ENCODE measurements at places on chromosomes 7 and 10.

- DNase-seq: no peak
Measured at GRCh38 chr7:44650772-44651171, 44.3 kb downstream of the OGDH start.

- DNase-seq: no peak
Measured at GRCh38 chr7:95472581-95473161, 13.1 kb upstream of the ASB4 start.

DNA sequence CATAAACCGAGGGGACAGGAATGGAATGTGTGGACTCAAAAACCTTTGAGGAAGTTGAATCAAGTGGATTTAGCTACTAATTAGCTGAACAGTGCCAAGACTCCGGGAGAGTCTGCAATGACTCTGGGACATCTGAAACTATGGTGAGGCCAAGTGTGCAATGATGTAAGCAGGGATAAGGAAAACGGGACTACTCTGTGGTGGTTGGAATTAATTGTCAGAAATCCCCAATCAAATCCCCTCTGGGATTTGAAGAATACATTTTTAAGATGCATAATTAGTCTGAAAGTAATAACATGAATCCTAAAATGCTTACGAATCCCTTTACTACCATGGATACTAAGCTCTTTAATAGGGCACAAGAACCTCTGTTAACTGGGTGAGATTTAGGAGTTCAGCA lies 602.8 kb downstream of the NRG3 start:
- DNase-seq: no peak

DNA sequence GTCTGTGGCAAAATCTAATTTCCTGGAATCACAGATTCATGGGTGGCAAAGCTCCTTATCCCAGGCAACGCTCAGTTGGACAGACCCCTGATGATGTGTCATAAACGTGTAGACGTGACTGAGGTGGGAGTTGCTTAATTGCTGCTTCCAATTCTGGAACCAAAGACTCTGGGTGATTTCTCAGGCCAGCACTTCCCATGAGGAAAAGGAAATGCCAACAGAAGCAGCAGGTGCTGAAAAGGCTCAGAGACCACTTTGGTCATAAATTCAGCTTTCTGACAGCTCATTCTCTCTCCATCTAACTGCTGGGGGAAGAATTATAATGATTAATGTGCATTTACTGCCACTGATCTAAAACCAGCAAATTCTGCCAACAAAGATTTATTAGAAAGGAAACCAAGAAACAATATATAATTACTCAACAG lies 88.7 kb downstream of the OSBPL3 start:
- no peak for DNase-seq

DNA sequence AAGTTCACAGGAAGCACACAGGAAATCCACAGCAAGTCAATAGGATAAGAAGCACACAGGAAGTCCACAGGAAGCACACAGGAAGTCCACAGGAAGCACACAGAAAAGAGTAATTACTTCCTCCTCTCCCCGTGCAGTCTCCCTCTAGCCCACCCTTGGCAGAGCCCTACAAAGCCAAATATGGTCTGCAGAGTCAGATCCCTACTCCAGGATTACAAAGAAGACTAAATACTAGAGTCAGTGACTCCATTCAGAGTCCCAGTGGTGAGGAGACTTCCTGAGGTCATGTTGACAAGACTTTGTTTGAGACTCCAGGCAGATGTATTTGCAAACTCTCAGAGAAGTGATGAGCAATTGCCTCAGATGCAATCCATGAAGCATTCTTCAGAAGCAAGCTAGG lies 398.6 kb upstream of the AUTS2 start:
- no peak for DNase-seq

GRCh38 chr10:67861750-67862432 lies 22.6 kb upstream of the SIRT1 start:
- no peak for DNase-seq

DNA sequence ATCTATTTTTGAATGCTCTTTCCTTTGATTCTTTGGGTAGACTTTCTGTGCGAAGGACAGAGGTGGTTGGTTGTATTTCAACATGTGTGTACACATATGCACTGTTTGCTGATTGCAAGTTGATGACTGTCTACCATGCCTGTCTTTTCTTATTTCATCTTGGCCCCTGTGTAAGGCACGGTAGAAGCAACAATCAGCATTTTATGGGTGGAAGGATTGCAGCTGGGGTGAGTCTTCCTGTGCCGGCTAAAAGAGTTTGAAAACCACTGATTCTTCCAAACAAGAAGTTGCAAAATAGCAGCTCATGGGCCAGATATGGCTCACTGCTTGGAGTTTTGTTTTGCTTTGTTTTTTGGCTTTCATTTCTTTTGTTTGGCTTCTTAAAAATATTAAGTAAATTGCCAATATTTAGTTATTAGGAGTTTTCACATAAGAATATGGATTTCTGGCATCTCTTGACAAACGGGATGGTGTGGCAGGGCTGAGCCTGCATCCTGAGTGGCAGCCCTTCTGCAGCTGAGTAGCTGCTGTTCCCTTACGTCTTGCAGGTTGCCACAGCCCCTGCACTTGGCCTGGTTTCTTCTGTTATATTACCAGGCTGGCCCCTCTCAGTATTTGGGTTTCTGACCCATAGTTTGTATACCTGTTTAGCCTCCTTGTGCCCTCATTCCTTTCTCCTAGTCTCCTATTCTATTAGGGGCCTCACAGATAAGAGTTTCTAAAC lies 7.2 kb downstream of the ZNF862 start:
- no peak for DNase-seq

DNA sequence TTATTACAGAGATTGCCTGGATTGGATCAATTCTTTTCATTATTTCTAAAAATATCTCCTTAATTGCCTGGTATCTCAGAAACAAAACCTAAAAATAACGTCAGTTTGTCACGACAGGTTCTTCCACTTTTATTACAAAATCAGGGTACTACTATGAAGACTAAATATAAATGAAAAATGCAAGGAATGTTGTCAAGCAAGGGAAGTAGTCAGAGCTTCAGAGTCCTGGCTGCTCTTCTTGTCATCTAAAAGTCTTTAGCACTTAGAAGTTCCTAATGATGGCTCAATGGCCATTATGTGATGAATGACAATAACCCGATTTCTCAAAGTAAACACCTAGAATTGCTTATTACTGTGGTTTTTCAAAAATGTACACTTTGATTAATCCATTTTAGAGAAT lies 192.2 kb downstream of the SEMA3A start:
- DNase-seq: no peak

GRCh38 chr10:77360835-77361234 lies 276.8 kb downstream of the KCNMA1 start:
- DNase-seq: no peak

GRCh38 chr7:74105992-74106391 lies 22.4 kb downstream of the LIMK1 start:
- DNase-seq: no peak

DNA sequence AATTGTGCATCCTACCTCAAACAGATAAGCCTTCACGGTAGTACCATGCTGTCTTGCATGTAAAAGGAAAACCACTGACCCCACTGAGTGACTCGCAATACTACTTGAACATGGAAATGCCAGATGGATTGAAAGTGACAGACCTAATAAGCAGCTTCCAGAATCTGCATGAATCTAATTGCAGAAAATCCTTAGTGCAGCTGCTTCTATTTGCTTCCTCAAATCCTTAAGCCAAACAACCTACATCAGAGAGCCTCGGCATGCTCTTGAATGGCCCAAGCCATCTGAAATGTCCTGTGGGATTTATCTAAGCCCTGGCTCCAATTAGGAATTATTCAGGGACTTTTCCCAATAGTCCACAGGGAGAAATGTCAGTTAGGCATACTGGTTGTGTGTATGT lies 509.5 kb upstream of the CELF2 start:
- DNase-seq: no peak

DNA sequence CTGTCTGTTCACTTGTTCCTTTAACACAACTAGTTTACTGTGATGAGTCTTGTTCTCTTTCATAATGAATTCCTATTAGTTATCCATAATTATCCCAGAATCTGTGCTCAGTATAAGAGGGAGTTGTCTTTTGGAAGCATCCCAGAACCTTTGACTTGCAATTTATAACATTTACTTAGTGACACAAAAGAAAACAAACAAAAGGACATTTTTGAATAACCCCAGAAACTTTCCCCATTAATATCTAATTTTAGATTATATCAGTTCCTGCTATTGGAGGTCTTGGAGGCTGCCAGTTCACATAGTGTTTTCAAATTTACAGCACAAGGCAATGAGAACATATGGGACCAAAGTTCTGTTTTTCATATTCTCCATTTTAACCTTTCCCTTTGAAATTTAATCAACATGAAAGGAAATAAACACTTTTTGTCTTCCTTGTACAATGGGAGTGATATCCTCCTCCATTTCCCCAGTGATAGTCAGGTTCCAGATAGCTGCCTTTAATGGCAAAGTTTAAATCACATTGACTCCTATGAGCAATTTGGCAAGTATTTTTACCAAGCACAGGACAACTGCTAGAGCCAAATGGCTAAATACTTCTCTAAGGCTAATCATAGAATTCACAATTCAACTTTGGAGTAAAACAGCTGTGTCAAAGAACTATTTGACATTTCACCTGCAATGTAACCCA lies 37.1 kb upstream of the GNAT3 start:
- DNase-seq: no peak

- no peak for DNase-seq
Measured at GRCh38 chr7:127937066-127937680, 94.1 kb downstream of the LRRC4 start.

GRCh38 chr7:154794147-154794780 lies 208.7 kb downstream of the PAXIP1 start:
- DNase-seq: no peak

DNA sequence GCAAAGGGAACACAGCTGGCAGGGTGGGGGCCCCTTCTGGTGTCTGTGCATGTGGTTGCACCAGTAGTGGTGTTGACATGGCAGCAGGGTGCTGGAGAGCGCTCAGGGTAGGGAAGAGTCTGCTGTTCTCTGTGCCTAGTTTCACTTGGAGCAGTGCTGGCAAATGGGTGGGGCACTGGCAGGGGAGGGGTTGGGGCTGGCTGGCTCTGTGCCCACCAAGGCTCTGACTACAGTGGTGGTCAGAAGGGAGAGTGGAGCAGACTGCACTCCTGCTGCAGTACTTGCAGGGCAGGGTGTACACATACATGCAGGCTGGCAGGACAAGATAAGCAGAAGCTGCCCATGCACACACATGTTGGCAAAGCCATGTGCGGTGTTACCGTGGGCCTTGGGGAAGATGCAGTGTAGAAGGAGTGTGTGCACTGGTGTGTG lies 18.2 kb downstream of the FAM25A start:
- no peak for DNase-seq
